ENCODE measurements at places on chromosomes 16 and 17.
A peak's percentile ranks its signal among the peaks of the same experiment; 100 is the strongest.

GRCh38 chr17:15782866-15783265 lies 50.8 kb downstream of the TBC1D26 start:
- no peak for DNase-seq

GRCh38 chr16:8828541-8829165 lies 31.0 kb downstream of the PMM2 start:
- DNase-seq = no peak

DNA sequence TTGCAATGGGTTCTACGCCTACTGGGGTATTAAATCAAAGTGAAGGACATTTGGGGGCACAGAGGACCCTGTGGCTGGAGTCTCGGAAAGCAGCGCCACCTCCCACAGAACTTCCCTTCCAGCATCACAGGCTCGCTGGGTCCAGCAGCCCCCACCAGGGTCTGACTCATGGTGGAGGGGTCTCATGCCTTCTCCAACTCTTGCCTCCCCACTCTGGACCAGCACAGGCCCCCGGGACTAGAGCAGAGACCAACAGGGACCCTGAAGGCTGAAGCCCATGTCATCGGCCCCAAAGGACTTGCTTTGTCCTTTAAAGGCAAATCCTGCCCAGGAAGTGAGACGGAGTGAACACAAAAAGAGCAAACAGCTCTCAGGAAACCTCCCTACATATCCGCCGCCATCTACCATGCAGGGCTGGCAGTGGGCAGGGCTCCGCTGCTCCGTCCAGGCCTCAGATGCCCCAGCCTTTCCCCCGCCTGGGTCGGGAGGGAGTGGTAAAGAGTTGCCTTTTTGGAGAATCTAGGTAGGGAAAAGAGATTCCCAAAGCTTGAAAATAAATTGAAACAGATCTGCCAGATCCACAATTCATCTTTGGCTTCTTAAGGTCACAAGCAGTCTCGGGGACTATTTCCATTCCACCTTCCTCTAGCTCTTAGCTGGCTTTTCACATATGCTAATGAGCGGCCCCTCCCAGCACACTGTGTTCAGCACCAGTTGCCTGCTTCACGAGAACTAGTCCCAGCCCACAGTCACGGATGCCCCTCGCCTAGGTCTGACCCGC lies 2.1 kb upstream of the GPRC5C start:
- no peak for DNase-seq

DNA sequence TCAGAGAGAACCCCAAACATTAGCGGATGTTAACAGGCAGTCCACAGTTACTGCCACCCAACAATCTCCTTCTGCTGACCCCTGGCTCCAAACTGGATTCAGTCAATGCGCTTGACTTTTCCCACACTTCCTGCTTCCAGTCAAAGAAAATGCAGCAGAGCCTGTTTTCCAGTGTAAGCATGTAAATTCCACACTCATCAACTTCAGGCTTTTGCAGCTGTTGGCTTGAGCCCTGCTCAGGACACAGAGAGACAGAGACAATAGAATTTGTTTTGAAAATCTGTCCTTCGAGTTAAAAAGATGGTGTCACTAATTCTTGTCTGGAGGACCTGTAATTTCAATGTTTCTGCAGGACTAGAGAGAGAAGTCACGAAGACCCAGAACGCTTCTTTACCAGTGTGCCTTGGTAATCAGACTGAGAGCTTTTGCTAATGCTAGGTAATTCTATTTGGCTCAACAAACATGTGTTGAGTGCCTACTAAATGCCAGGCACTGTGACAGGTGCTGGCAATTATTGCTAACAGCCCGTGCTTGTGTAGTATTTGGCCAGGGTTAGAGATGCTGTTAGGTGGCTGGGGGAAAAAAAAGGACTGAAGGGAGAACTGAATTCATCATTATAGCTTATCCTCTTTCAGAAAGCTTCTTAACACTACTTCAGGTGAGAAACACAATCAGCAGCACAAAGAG lies 32.5 kb downstream of the HOXB1 start:
- no peak for DNase-seq

- no peak for DNase-seq
Observed at GRCh38 chr16:84082835-84083569, 33.7 kb downstream of the MBTPS1 start.

GRCh38 chr16:2515180-2515851 lies 1.6 kb downstream of the ATP6V0C start:
- DNase-seq = no peak

GRCh38 chr17:12537436-12537835 lies 128.3 kb upstream of the MYOCD start:
- no peak for DNase-seq

GRCh38 chr17:45341533-45342158 lies 24.8 kb upstream of the MAP3K14 start:
- DNase-seq = peak; percentile 75

- no peak for DNase-seq
Observed at GRCh38 chr16:49632086-49632794, 223.7 kb downstream of the ZNF423 start.

GRCh38 chr17:51144266-51145022 lies 8.9 kb upstream of the NME1 start:
- DNase-seq = no peak

DNA sequence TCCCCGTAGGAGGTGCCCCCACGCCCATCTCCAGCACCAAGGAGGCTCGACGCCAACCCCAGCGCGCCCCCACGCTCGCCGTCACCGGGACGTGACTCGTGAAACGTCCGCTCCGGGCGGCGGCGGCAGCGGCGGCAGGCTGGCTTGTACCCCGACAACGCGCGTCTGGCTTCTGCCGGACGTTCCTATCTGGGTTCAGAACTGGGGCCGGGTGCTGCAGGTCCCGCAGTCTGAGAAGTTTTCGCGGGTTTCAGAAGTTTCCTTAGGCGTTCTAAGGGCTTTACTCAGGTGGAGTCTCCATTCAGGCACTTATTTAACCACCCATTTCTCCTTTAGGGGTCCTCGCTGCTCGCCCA lies 672 bp upstream of the ALKBH5 start:
- no peak for DNase-seq

GRCh38 chr16:86598607-86599565 lies 20.5 kb downstream of the FOXL1 start:
- no peak for DNase-seq

- DNase-seq = no peak
Observed at GRCh38 chr16:20743591-20743990, 2.0 kb upstream of the THUMPD1 start.

DNA sequence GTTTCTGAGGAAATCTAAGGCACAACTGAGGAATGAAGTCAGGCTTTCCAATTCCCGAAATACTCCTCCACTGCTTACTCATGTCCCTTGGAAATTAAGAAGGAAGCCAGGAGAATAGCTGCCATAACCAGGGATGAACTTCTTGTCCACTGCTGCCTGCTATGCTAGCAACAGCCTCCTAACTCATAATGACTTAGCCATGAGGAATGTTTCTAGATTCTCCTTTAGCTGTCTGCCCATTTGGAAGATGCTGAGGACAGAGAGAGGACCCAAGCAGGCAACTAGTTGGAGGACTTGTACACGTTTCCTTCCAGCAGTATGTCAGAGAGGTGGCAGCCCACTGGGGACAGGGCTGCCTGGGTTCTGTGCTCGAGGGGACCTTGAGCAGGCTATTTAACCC lies 939 bp upstream of the CCL2 start:
- DNase-seq = peak; percentile 56

DNA sequence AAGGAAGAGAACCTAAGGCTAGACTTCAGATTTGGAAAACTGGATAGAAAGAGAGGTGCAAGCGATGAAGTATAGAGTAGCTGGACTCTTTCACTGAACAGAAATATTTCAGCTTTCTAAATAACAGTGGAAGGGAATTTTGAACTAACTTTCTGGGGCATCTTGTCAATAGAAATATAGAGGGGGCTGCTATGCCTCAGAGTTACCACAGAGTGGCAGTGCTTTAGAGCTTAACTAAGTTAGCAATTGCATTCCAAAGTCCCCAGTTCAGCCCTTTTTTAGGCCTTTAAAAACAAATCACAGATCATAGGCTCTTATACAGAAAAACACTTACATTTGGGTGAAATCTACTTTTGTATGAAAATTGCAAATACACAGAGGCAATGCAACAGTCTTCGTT lies 154.2 kb upstream of the CDH8 start:
- no peak for DNase-seq

DNA sequence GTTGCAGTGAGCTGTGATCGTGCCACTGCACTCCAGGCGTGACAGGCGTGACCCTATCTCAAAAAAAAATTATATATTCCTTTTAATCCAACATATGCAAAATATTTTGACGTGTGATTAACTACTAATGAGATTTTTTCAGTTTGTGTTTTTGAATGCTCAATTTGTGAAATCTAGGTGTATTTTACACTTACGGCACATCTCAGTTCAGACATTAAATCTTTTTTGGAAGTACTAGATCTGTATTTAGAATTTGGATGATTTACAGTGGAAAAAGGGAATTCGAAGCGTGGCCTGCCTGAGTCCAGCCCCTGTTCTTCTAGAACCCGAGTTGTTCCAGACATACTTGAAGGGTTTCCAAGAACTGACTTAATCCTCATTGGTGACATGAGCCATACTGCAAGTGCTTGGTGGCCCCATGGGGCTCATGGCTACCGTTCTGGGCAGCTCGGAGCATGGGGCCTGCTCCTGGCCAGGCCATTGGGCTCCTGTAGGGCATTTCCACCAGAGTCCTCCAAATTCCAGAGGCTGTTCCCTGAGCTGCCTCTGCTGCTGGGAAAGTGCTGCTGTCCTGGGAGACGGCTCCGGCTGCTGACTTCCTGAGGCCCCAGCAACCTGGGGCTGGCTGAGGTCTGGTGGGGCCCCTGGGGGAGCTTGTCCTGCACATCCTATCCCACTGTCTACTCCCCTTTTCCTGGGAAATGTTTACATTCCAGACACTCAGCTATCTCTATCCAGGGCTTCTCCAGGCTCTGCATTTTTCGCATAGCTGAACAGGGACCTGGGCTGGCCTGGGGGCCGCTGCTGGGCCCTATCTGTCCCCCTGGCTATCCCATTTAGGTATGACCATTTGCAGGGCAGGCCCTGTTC lies 27.2 kb downstream of the LLGL2 start:
- DNase-seq = no peak

DNA sequence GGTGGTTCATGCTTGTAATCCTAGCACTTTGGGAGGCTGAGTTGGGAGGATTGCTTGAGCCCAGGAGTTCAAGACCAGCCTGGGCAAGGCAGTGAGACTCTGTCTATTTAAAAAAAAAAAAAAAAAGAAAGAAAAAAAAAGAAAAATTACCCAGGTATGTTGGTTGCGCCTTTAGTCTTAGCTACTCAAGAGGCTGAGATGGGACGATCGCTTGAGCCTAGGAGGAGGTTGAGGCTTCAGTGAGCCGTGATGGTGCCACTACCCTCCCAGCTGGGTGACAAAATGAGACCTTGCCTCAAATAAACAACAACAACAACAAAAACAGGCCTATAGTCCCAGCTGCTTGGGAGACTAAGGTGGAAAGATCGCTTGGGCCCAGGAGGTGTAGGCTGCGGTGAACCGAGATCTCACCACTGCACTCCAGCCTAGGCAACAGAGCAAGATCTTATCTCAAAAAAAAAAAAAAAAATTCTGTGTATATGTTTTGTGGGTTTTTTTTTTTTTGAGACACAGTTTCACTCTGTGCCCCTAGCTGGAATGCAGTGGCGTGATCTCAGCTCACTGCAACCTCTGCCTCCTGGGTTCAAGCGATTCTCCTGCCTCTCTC lies 12.5 kb upstream of the ANKRD40CL start:
- DNase-seq = no peak

GRCh38 chr17:51079049-51079448 lies 41.6 kb downstream of the SPAG9 start:
- DNase-seq = no peak

DNA sequence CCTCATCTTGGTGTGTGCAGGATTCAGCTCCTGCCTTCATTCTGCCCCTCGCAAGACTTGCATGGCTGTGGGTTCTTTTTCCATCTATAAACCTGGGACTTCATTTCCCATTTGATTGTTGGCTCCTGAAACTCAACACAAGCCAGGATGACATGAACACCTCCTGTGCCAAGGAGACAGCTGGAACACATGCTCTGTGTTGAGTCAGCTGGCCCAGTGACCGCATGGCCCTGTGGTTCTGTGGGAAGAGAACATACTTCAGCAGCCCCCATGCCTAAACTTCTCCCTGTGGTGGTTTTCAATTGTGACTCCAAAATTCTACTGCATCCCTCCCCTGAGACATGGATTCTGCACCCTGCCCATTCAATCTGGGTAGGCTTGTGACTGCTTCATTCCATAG lies 57.9 kb upstream of the FOXF1 start:
- DNase-seq = no peak

DNA sequence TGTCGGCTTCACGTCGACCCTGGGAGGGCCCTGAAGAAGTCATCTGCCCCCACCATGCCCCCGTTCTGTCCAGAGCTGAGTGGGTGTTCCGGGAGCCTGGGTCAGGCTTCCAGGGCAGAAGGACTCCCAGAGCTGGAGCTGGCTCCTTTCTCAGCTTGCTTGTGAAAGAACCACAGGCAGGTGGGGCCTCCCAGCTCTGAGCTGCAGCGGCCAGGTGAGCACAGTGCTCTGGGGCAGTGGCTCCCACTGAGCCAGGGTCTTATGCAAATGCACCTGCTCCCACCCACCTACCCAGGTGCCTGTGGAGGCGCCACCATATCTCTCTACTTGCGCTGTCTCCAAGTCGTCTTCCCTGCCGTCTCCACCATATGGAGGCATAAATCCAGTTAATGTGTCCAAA lies 140.0 kb upstream of the RPL38 start:
- no peak for DNase-seq

GRCh38 chr17:1789936-1790335 lies 28.1 kb downstream of the SERPINF1 start:
- no peak for DNase-seq

DNA sequence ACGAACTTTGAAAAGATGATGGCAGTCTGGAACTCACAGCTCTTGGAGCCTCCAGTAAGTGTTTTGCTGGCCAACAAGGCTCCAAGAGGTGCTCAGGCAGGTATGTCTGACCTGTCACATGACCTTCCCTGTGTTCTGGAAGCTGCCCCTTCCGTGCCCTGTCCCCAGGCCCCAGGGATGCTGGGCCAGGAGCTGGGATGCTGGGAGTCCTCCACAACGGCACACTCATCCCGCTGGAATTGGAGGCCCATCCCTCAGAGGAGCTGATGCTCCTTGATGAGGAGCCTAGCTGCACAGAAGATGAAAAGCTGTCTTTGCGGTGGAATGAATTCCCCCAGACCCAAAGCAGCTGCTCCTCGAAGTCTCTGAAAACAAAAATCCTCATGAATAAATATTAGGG lies 47.8 kb downstream of the HOXB1 start:
- DNase-seq = no peak

GRCh38 chr17:66755101-66755943 lies 79.6 kb upstream of the CACNG5 start:
- no peak for DNase-seq
